ENCODE measurements at places on chromosomes 13 and 19.

GRCh38 chr13:66778461-66778860 is 451.7 kb downstream of the PCDH9 start:
- no peak for DNase-seq

DNA sequence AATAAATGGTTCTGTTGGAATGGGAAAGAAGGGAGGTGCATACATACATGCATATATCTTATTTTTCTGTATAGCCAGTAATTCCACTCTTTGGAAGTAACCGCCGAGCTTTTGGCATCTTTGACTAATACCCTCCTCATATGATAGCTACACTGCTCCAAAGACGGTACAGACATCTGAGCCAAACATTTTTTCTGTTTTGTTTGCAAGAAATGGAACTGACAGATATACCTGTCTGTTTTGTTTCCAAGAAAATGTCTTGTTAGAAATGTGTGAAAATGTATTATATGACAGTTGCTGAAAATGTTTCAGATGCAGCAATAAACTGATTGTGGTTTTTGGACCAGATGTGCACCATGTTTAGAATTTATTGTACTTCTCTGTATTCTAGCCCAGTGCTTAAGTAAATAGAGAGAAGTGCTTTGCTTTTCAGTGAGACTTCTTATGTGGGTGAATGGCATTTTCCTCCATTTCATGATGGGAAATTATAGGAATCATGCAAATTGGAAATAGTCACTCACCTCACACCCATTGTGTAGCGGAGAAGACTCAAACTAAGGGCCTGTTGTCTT is 396.9 kb downstream of the KCNRG start:
- DNase-seq: peak; percentile 55

DNA sequence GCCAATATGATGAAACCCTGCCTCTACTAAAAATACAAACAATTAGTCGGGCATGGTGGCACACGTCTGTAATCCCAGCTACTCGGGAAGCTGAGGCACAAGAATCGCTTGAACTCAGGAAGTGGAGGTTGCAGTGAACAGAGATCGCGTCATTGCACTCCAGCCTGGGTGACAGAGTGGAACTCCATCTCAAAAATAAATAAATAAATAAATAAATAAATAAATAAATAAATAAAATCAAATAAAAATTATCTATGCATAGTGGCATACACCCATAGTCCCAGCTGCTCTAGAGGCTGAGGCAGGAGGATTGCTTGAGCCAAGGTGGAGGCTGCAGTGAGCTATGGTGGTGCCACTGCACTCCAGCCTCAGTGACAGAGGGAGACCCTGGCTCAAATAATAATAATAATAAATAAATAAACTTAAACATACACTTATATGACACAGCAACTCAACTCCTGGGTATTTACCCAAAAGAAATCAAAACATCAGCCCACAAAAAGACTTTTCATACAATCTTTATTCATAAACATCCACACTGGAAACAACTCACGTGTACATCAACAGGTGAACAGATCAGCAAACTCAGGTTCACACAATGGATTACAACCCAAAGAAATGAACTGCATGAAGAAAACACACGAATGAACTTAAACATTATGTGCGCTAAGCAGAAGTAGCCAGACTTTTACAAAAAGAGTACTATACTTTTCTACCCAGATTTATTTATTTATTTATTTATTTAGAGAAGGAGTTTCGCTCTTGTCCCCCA is 6.9 kb downstream of the LGALS7 start:
- DNase-seq: no peak

- DNase-seq: no peak
These were observed 104.7 kb downstream of the TUBGCP3 start for GRCh38 chr13:112483299-112483698.

DNA sequence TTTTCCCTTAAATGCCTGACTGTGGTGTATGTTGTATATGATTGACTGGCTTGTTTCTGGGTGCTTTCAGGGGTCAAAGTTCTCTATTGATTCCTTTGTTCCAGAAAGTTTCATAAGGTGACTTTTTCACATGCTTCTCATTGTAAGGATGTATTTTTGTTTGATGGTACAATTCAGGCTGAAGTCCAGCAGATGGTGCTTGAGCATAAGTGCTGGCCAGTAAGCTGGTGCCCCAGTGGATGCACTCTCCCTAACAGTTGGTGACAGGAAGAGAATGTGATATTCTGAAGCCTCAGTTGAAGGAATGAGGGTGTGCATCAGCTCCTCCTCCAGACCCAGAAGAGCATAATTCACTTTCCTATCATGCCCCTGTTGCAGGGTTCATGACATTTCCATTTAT is 1941.6 kb upstream of the PRR20A start:
- no peak for DNase-seq

- DNase-seq: no peak
These were observed 59.6 kb upstream of the ZNF599 start for GRCh38 chr19:34832581-34833112.

GRCh38 chr13:47837104-47837880 is 163.8 kb downstream of the SUCLA2 start:
- DNase-seq: no peak

GRCh38 chr13:23460309-23460708 is 26.8 kb upstream of the SACS start:
- no peak for DNase-seq

DNA sequence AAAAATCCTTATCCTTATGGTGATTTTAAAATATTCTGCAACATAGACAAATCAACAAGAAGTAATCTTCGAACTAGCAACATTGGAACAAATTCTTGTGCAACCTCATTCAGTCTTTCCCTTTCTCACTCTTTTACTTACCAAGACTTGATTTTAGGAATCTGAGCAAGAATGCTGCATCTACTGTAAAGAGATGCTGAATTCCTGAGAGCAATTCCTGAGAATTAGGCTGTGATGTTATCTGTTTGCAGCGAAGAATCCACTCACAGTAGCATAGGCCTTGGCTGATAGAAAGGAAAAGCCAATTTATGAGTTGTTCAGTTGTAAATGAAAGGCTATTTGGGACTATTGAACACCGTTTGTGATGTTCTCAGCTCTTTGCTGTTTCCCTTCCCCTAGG is 144.3 kb downstream of the CRYL1 start:
- no peak for DNase-seq

DNA sequence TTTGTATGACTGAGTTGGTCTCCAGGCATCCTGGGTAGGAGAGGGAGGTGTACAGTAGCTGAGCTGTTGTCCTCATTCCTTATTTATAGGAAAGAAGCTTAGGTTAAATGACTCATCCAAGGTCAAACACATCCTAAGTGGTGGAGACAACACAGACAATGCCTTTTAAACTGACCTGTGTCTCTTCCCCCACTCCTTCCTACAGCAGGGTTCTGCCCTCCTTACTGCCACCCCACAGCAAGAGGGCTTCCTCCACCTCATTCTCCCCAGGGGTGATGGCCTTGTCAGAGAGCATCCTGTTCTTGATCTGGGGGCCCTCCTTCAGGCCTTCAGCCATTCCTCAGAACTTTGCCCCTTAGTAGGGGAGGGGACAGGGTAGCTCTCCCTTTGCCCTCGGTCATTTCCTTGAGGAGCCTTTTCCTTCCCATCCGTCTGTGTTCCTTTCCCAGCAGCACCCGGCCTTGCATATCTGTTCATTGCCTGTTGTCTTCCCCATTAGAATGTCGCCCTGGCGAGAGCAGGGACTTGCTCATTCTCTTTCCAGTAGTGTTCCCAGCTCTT is 48.2 kb upstream of the GPI start:
- no peak for DNase-seq

GRCh38 chr19:40147693-40148347 is 43.4 kb upstream of the MAP3K10 start:
- peak; percentile 71 for DNase-seq

GRCh38 chr19:58261968-58262921 is 16.5 kb upstream of the ZNF8 start:
- no peak for DNase-seq

DNA sequence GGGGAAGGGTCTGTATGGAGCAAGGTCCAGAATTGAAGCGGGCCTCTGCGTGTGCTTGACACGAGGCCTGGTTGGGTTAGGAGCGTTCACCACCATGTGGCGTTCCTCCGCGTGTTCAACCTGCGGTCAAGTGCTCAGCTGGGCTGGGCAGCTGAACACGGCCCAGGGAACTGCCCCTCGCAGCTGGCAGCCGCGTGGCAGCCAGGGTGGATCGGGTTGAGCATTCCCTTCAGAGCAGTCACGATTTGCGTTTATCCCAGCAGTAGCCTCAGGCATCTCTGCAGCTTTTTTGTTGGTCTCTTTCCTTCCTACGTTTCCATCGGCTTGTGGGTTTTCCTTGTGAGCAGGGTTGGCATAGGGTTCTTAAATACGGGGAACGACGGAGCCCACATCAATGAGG is 28.7 kb upstream of the F2RL3 start:
- peak; percentile 38 for DNase-seq

DNA sequence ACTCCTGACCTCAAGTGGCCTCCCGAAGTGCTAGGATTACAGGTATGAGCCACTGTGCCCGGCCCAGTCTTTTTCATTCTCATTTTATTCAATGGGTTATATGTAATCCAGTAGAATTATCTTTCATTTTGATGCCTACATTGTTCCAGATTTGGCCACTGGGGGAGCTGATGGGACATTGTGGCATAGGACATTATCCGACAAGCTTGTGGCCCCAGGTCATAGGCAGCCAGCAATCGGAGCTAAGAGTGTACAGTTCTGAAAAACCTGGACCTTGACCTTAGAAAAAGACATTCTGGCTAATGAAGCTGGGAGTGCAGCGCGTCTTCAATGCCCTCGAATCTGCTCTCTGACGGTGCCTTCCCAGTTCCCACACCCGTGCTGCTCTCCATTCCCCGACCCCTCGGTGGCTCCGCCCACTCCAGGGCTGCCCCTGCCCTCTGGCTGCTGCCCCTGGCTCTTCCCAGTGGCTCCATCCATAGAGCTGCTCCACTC is 108.7 kb downstream of the TEX29 start:
- peak; percentile 31 for DNase-seq

All from AG10803 (cell line).